ENCODE measurements at places on chromosomes 3 and 15.
A peak's percentile ranks its signal among the peaks of the same experiment; 100 is the strongest.

- no peak for DNase-seq
These were observed 166.2 kb downstream of the SLCO3A1 start for GRCh38 chr15:92019706-92020105.

DNA sequence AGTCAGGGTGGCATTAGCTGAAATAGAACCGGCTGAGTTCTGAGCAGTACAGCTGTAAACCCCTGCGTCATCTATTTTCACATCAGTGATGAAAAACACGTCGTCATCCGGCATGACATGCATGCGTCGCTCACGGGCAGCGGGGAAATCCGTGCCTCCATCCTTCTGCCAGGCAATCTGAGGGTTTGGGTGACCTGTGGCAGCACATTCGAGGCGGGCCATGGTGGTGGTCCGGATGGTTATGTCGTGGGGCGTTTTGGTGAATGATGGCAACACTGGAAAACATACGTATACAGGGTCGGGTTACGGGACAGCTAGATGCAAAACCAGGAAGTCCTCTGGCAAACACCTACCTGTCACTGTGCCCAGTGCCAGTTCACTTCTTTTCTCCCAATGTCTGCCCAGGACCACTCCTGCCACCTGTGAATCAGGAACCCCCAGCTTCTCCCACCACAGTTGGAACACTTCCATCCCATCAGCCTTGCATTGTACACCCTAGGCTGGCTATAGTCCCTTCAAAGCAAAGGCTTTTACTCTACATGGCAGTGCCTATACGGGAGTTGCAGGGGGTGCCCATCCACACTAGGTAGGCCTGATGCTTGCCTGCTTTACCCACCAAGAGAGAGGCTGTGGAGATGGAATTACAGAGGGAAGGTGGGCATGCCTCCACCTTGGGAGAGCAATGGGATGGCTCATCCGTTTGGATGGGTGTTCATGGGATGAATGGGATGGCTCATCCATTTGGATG lies 116.7 kb downstream of the LRIG1 start:
- no peak for DNase-seq

- no peak for DNase-seq
These were observed 79.8 kb downstream of the AGBL1 start for GRCh38 chr15:86159468-86159867.

DNA sequence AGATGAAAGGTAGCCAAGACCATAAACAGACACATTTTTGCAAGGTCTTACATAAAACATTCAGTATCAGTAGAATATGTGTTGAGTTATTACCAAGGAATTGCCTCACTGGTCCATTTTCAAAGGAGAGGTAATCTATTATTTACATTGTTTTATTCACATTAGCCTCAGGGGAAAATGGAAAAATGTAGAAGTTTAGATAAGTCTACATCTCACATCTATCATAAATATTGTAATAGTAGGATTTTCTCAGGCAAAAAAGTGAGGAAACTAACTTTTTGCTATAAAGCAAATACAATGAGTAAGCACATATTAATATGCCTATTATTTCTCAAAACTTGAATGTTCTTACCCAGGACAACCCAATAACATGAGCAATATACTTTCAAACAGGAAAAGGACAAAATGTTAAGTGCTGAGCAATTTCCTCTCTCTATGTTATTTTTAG lies 184.6 kb upstream of the AGTR1 start:
- no peak for DNase-seq

DNA sequence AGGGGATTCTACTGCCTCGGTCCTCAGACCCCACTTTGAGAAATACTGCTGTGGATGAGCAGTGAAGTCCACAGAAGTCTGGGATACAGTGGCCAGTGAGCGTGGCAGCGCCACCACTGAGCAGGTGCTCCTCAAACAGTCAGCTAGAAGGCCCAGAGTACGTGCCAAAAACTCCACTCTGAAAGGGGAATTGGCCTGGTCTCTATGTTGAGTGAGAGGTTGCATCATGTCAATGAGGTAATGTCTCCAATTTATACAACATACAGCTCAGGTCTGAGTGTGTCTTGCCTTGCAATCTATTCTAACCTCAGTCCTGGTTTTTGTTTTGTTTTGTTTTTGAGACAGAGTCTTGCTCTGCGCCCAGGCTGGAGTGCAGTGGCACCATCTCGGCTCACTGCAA lies 53.3 kb upstream of the ETV5 start:
- DNase-seq, result no peak

- no peak for DNase-seq
These were observed 83.0 kb upstream of the NAALADL2 start for GRCh38 chr3:174776123-174776522.

DNA sequence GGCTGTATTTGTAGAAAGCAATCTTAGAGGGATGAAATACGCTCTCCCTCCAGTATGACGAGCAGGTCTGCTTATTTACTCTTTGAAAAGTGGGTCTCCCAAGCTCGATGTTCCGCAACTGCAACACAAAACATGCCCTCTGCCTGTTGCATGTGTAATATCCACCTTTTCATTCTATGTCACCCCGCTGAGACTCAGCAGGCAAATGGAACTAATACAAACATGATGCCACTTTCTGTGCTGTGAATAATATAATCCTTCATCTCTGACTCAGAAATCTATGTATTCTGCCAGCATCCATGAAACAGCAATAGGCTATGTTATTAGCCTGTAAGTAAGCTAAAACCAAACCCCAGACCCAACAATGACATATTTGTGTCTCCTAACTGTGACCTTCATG lies 200.8 kb upstream of the TMCO5A start:
- DNase-seq, result no peak

DNA sequence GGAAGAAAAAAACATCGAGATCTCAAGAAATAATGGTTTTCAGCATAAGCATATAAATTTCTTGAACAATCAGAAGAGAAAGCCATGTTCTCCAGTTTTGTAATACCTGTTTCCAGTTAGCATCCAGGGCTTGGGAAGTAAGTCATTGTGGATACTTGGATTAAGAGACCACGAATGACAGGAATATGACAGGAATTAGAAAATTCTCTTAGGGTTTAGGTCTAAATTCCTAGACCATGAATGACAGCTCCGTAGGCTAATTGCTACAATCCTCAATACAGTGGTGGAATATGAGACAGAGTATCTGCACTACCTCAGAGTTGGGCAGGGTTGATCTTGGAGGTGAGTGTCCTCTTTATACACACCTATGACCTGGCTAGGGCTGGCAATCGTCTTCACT lies 517.5 kb downstream of the NTRK3 start:
- DNase-seq, result no peak

DNA sequence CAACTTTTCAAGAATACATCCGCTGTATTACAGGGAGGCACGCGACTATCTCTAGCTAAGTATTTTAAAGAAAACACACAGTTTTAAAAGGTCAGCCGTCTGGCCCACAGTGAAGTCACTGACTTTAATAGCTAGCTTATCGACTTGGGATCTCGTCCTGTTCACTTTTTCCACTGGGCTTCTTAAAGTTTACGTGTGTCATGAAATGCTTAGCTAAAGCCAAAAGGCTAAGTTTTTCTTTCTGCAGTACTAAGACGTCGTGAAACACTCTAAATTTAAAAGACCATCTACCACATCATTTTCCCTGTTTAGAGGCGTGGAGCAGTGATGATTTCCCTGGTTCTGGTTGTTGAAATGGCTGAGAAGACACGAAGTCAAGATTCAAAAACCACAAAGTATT lies 27.1 kb downstream of the LRIG1 start:
- DNase-seq, result peak; percentile 35

GRCh38 chr3:182726258-182727142 lies 66.8 kb upstream of the ATP11B start:
- DNase-seq, result no peak

GRCh38 chr3:41044523-41044922 lies 154.8 kb upstream of the CTNNB1 start:
- DNase-seq, result no peak

DNA sequence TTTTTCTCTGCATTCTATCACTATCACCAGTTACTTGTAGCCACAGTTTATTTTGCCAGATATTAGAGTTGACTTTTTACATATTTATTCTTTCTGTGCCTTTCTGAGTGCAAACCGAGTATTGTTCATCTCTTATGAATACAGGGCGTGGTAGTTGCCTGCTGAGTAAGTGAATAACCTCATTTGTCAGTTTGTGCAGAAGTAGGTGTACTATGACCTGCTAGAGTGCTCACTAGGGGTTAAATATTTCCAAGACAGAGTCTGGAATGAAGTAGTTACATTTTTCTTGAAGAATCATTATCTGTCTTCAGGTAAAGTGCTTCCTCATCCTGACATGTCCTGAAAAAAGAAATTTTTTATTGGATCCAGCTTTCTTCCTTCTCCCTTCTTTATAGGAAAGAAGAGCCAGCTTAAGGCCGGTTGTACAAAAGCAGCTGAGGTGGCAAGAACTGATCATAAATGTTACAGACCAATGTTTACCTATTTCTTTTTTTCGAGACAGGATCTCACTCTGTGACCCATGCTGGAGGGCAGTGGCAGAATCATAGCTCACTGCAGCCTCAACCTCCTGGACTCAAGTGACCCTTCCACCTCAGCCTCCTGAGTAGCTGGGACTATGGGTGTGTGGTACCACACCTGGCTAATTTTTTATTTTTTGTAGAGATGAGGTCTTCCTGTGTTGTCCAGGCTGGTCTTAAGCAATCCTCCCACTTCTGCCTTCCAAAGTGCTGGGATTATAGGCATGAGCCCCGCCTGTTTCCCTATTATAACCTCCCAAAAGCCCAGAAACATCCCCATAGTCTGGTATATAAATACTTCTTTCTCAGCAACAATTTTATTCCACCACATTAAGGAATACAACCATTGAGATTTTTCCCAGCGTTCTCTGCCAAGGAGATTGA lies 182.5 kb downstream of the TPRG1 start:
- DNase-seq, result no peak
